ENCODE measurements at places on chromosomes 2 and 18.

DNA sequence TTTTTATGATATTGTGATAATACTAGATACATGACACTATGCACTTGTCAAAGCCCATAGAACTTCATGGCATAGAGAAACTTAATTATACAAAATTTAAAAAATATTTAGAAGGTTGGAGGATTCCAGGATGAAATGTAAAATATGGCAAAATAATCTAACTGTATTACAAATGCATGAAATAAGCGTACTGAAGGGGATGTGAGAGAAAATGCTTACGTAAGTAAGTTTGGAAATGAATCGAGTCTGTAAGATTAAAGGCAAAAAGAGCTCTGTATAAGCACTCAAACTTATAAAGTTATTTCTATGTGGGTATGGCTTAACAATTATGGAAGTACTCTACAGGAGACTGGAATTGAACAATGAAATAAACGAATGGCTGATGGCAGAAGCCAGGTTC is 13.4 kb upstream of the CDC42EP3 start:
- no peak for DNase-seq

GRCh38 chr2:7755879-7756278 is 838.7 kb downstream of the RNF144A start:
- DNase-seq = no peak

DNA sequence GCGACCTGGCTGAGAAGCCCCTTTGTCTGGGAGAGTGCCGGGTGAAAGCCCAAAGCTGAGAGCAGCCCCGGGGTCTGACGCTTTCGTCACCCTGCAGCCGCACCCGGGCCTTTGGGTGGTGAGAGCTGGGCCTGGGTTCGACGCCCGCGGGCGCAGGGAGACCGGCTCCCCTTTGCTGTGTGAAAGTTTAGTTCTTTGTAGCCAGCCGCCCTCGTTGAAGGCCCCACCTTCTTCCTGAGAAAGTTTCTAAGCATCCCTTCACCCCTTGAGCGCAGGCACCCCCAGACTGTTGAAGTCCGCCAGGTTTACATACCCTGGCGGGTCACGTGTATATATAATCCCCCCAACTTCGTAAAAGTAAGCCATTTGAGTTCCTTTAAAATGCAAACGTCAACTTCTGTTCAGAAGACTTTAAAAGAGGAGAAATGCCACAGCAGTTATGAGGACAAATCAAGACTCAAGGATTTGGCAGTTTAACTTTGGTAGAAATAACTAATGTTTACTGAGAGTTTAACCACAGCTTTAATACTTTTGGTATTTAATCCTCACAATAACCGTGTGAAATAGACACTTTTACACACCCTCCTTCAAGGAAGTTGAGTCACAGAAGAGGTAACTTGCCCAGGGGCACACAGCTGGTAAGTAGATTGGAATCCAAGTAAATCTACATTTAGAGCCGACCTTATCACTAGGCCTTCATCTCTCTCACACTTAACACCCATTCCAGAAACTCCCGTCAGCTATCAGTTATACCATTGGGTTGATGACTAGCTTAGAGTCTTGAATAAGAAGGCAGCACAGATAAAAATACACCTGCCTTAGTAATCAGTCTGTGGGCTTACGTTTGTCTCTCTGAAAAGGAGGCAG is 1.1 kb upstream of the MBOAT2 start:
- DNase-seq = no peak

DNA sequence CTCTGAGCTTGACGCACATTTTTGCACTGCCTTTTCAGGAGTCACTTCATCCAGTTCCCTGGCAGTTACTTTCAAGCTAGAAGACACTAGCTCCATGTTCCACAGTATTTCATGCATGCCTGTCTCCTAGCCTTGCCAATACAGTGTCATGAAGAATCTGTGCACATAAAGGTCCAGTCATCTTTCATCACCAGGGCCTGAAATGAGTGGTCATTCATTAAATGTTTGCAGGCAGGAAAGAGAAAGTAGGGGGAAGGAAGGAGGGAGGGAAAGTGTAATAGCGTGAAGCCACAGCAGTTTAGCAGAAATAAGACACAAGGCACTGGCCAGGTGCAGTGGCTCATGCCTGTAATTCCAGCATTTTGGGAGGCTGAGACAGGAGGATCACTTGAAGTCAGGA is 92.4 kb upstream of the COPS8 start:
- no peak for DNase-seq

- DNase-seq = no peak
These were observed 36.5 kb upstream of the HTR2B start for GRCh38 chr2:231161252-231161839.

DNA sequence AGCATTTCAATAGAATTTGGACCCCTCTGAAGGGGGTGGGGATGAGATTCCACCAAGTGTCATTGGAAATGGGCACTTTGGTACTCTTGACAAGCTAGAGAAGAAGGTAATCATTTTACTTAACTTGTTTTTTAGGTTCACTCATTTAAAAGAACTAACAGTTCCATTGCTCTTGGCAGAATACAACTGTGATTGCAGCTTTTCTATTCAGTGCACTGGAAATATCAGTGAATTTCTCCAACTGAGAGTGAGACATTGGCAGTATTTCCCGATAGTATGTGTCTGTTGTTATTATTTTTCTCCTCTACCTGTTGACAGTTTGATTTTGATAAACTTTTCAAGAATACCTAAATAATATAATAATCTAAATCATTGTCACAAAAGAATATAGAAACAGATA is 1356.7 kb upstream of the NXPH2 start:
- no peak for DNase-seq

DNA sequence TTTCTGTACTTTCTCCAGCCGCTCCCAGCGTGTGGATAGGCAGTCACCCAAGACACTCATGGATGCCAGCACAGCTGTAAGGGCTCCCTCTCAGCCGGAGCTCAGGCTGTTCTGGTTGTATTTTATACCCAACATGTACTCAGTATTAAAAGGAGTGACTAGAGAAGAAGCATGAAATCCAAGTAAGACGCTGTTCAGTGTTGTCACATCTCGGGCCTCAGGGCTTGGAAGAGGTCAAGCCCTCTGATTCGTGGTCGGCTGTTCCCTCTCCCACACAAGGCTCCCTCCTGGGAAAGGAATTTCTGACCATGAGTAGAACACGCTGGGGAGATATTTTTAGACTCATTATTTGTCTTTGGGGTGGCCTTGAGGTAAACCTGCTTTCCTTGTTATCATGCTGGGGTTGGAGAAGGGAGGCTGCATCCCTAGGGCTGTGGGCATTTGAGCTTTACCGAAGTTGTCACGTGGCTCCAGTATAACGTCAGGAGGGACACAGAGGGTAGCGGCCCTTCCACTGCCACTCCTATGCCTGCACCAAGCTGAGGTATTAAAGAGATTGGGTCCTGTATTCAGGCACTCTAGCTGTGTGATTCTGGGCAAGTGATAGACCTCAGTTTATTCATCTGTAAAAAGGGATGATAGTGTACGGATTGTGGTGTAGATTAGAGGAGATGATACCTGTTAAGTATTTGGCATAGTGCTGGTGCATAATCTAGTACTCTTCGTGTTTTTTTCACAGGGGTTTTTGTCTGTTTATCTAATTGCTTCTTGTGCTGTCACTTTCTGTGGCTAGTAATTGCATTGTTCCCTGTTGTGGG is 34.1 kb downstream of the HK2 start:
- DNase-seq = no peak

DNA sequence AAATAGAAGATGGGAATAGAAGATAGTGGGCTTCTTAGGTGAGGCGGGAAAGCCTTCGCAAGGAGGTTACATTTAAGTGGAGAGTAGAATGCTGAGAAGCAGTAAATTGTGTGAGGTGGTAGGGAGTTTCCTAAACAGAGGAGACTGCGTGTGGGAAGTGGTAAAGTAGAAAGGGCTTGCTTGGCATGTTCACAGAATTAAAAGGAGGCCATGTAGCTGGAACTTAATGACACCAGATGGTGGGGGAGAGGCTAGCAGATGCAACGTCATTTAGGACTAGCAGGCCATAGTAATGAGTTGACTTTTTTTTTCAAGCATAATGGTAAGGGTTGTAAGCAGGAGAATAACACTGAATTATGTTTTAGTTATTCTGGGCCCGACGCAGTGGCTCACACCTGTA is 13.0 kb upstream of the RTN4 start:
- DNase-seq = no peak

GRCh38 chr2:182057002-182057401 is 71.3 kb downstream of the PPP1R1C start:
- DNase-seq = no peak

DNA sequence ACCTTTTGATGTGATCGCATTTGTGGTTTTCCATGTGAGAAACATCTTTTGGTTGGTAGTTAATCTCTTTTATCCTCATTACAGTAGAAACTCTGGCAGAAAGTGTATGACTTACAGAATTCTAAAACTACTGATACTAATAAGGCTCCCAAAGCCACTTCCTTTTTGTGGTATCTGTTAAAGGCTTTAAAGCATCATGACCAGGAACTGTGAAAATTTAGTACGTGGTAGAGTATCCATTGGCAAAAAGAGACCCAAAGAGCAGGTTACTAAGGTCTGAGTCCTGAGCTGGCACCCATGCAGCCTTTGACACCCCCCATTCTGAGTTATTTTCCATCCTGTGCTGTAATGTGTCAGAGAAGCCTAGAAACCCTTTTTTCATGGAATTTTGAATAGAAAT is 94.5 kb downstream of the DPP4 start:
- DNase-seq = no peak

DNA sequence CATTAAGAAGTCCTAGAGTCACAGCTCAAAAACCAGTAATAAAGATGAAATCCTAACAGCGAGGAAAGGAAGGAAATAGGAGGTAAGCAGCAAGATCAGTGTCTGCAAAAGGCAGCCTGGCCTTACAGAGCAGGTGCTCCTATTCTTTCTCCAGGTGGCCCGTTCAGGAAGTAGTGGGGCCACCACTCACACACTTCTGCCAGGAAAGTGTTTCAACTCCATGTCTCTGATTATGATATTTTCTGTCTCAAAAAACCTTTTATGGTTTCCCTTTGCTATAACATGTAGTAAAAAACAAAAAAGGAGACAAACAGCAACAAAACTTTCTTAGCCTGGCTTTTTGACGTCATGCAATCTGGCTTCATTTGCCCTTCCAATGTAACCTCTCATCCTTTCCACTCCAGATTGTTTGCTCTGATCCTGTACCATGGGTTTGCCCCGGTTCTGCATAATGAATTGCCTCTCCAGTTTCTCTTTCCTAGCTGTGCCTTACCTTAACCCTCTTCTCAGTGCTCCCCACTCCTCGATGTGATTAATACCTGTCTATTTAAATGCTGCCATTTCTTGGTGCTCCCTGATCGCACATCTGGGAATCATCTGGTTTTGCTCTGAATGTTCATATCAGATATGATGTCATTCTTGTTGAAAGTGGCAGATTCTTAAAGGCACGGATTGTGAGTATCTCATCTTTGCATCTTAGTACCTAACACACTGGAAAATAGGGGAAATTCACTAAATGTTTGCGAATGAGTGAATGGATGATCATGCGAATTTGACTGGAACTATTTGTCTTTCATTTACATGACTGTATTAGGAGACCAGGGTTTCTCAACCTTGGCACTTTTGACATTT is 50.6 kb upstream of the PTPRM start:
- DNase-seq = no peak

DNA sequence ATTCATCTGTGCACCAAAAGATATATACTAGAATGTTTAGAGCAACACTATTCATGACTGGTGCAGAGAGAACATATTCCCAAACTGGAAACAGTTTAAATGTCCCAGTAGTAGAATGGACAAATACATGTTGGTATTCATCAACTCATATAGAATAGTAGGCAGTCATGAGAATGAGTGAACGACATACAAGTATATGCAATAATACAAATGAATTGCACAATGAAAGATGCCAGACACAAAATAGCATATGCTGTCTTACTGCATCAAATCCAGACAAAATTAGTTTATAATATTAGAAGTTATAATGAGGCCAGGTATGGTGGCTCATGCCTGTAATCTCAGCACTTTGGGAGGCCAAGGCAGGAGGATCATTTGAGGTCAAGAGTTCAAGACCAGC is 8.3 kb upstream of the PRKAG3 start:
- no peak for DNase-seq
